NCI-H2171 (cell line): ENCODE measurements at places on chromosomes 5 and 9.

- DNase-seq, result no peak
These were observed 31.5 kb downstream of the VAV2 start for GRCh38 chr9:133960568-133961129.

GRCh38 chr9:109771796-109772531, 8.0 kb upstream of the PALM2AKAP2 start:
- DNase-seq, result no peak

- DNase-seq, result peak; percentile 58
These were observed 11.8 kb upstream of the ACTBL2 start for GRCh38 chr5:57494104-57495098.

DNA sequence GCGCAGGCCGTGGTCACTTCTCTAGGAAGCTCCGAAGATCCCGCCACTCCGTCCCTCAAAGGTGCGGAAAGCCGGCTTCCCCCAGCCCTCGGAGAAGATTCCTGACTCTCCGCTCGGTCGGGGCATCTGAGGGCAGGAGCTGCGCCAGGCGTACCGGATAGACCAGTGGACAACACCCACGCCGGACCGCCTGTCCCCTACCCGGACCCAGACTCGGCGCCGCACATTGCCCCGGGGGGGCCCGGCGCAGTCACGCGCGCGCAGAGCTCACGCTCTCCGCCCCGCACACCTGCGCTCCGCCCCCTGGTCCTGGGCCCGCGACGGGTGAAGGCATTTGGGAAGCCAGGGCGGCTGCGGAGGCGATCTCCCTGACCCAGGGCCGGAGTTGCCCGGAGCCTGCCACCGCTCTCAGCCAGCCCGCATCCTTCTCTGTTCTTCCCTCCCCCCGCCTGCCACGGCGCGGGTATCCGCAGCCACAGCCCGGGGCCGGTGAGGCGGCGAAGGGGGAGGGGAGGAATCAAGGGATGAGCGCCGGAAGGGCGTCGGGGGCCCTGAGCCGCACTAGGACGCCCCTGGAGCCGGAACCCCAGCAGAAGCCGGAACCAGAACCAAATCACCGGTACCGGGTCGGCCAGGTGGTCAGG, 448 bp downstream of the RELL2 start:
- no peak for DNase-seq

- no peak for DNase-seq
These were observed 13.0 kb upstream of the CEP120 start for GRCh38 chr5:123436201-123436600.

- no peak for DNase-seq
These were observed 245.9 kb upstream of the PIK3R1 start for GRCh38 chr5:67969631-67970030.

DNA sequence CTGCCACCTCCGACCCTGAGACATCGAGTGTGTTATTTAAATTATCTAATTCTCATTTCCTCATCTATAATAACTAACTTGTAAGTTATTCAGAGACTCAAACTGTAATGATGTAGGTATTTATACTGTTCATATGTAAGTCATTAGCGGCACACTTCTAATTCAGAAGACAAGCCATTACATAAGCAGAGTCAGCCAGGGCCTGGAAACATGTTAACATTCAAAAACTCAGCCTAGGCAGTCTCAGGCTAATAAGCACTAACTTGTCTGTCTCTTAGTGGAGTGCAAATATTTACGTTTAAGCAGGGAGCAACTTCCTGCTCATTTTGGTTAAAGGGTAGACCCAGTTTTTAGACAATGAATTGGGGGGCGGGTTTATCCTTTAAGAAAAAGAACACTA, 598.4 kb downstream of the ACTL7B start:
- no peak for DNase-seq

DNA sequence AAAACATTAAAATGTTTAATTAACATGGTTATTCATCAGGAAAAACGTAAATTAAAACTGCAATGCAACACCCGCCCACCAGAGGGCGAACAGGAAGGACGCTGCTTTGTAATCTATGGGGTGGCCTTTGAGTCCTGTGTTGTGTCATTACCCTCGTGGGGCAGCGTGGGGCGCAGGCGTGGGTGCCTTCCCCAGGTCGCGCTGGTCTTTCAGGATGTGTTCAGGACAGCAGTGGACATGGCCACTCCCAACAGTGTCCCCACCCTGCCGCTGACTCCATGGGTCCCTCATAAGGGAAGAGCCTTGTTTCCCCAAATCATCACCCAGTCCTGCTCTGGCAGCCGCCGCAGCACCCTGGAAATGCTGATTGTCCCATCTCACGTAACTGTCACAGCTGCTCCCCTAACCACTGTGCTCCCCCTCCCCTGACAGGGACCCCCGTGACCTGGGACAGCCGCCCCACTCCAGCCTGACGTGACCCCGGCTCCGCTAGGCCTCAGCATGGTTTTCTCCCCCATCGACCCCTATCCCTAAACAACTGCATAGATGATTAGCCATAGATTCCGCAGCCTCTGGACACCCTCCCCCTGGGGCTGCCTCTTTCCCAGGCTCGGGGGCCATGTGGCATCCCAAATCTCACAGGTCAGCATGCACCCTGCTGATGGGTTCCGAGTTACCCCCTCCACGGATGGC, 36.4 kb downstream of the GLT6D1 start:
- peak; percentile 37 for DNase-seq

DNA sequence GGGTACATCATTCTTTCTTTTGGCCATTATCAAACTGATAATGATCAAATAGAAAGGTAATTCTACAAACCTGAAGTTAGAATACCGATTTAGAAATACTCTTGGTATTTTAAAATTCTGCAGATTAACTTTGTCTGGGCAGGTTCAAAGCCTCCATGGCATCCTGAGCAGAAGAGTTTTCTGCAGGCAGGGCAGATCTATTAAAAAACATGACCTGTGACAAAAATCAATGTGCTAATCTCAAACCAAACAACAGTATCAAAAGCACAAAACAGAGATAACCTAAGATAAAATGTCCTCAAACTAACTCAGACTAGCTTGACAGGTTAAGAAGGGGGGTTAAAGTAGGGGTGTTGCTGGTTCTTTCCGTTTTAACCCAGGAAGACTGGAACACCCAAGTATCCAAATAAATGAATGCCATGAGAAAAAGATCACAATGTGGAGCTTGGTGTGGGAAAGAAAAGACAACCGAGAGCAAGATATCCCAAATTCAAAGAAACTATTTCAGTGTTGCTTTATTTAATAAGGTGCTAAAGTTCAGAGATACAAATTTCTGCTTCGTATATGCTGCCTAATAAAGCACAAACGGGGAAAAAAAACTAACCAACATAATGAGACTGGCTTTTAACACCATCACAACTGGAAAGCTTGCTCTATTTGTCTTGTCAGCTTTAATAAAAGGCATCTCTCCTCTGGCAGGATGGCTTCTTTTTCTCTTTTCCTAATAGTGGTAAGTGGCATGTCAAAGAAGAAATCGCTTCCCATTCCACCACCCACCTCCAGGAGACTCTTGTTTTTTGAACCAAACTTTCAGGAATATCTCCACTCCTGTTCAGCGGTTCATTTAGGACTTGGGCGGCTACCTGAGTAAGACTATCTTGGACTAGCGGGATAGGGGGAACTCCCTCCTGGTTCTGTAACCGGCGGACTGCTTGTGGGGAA, 2.3 kb downstream of the EFNA5 start:
- DNase-seq, result no peak

DNA sequence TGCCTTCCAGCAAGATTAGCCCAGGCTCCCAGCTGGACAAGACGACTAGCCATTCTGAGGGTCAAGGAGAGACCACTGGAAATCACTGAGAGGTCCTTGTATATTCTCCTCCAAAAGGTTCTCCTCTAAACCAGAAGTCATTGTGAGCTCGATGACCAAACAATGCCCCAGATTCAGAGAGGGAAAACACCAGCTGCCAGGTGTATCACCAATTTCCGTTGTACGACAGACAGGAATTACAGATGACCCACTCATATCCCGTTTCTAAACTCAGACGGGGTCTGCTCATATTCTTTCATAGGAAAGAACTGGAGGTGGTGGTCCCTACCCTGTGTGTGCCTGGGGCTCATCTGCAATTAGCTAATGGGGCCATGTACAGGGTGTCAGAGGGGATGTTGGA, 14.2 kb downstream of the FAXDC2 start:
- DNase-seq, result no peak

GRCh38 chr9:134641173-134641989, at the start of gene COL5A1:
Gene COL5A1, plus strand, starts transcription at chr9:134641803. Its CDS starts 385 bp downstream, at chr9:134642188.
- peak; percentile 92 for DNase-seq

GRCh38 chr5:111765613-111766571, 8.9 kb upstream of the NREP start:
- DNase-seq, result no peak

GRCh38 chr5:101605700-101606099, 690.4 kb downstream of the SLCO4C1 start:
- no peak for DNase-seq

- DNase-seq, result peak; percentile 14
These were observed 21.5 kb downstream of the CCDC187 start for GRCh38 chr9:136282272-136282861.

GRCh38 chr9:109192732-109193361, 25.8 kb upstream of the FRRS1L start:
- no peak for DNase-seq

- DNase-seq, result no peak
These were observed 112.2 kb downstream of the PLPPR1 start for GRCh38 chr9:101140764-101141163.

DNA sequence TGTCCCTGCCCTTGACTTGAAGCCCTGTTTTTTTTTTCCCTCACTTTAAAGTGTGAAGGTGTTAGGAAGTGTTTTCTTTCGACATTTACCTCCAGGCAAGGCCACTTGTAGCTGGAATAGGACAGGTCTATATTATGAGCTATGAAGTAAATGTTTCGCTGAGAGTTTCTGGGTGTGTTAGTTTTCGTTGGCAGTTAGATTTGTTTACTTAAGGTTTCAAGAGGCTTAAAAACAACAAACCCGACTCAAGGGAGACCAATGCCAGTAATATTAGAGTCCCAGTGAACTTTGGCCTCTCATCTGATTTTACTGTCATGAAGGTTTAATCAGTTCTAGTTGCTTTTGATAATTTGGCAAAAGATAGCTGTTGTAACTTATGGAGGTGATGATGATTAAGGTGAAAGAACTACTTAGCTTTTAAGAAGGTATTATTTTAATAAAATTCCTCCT, 25.2 kb downstream of the OCLN start:
- DNase-seq, result no peak

DNA sequence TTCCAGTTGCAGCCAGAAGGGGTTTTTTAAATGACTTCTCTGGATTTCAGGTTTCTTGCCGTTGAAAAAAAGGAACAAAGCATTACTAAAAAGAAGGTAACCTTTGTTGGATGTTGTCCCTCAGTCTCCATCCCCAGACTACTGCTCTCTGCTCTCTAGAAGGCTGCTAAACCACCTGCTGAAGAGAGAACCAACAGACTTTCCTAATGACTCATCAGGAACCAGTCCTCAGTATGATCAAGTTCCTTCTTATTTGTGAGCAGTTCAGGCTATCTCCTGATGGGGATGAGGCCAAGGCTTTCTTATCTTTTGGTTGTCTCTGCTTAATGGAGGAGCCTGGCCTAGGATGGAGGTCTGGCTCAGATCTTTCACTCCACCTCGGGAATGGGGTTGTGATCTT, 4.1 kb downstream of the KIF4B start:
- no peak for DNase-seq

DNA sequence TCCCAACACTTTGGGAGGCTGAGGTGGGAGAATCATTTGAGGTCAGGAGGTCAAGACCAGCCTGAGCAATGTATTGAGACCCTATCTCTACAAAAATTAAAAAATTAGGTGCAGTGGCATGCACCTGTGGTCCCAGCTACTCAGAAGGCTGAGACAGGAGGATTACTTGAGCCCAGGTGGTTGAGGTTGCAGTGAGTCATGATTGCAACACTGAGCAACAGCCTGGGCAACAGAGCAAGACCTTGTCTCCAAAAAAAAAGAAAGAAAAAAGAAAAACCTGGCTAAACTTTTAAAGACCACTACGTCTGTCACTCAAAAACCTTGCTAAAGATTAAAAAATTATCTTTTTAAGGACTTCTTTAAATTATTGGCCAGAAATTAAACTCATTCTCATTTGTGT, 59.8 kb upstream of the ABCA1 start:
- no peak for DNase-seq

DNA sequence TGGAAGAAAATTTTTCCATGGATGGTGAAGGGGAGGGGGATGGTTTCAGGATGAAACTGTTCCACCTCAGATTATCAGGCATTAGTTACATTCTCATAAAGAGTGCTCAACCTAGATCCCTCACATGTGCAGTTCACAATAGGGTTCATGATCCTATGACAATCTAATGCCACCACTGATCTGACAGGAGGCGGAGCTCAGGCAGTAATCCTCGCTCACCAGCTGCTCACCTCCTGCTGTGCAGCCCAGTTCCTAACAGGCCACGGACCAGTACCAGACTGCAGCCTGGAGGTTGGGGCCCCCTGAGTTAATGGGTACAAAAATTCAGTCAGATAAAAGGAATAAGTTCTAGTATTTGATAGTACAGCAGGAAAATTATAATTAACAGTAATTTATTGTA, 337.2 kb downstream of the NPR3 start:
- DNase-seq, result no peak

GRCh38 chr9:22373636-22374035, 73.0 kb upstream of the DMRTA1 start:
- no peak for DNase-seq

DNA sequence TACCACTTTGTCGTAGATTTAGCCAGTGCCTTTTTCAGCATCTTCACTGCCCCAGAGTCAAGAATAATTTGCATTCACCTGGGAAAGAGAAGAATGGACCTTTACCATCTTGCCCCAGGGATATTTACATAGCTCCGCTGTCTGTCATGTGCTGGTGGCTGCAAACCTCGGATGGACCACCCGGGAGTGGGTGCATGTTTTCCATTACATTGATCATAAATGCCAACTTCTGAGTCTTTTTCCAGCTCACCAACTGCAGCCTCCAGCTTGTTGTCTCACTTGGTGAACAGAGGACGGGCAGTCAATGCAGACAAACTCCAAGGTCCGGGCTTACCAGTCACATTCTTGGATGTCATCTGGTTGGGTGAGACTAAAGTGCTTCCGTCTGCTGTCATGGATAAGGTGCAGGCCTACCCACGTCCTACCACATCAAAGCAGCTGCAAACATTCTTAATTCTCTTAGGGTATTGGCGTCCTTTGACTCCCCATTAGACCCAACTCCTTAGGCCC, 155.8 kb upstream of the APC start:
- no peak for DNase-seq

DNA sequence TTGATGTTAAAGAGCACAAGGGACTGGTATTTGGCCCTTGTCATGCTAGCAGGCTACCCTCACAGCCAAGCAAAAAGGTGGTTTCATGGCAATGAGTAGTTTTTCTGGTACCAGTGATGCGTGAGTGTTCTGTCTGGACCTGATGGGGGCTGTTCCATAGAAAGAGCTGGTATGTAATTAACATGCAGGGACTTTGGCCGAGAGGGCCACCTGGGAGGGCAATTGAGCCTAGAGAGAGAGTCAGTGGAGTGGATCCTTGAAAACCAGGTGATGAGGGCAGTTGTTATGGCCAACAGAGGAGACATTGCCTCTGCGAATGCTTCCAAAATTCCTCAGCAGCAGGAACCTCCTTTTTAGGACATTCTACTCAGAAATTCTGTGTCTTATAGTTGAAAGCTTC, 383.3 kb downstream of the PSAT1 start:
- no peak for DNase-seq

GRCh38 chr5:138096997-138097828, 13.4 kb downstream of the WNT8A start:
- no peak for DNase-seq
